ENCODE measurements at places on chromosomes 3 and 15.

GRCh38 chr15:28058082-28058481 lies 41.0 kb downstream of the OCA2 start:
- DNase-seq = no peak

GRCh38 chr3:98603580-98603979 lies 10.2 kb upstream of the CPOX start:
- DNase-seq = no peak

- DNase-seq = no peak
These were observed 35.9 kb downstream of the ADCY5 start for GRCh38 chr3:123412811-123413604.

DNA sequence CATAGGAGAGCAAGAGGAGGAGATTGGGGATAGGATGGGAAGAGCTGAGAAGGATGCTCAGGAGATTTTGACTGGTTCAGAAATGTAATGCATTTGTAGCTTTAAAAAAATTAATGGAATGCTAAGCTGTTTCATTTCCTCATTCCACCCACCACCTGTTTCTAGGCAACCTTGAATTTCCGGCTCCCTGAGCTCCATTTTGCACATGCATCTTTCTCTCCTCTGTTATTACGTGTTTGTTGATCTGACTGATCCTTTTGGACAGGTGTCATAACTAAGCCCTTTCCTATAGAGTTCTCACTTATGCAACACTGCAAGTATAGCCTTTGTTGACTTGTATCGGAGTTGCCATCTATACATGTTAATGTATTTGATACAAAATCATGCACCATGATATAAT lies 4.3 kb downstream of the TMPRSS7 start:
- no peak for DNase-seq

GRCh38 chr3:89533275-89533674 lies 425.9 kb downstream of the EPHA3 start:
- no peak for DNase-seq

DNA sequence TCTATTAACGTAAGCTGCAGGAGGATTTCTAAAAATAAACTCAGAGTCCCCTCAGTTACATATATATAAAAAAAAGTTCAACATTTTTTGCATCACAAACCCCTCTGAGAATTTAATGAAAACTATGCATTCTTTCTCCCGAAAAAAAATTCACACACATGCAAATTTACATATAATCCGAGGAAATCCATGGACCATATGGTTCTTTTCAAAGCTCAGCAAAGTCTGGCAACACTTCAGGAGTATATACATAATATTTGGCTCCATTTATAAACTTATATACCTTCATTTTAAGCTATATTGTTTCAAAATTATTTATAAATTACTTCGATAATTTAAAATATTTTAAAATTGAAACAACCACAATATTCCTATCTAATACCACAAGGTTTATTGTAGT lies 140.7 kb upstream of the PLXND1 start:
- no peak for DNase-seq

DNA sequence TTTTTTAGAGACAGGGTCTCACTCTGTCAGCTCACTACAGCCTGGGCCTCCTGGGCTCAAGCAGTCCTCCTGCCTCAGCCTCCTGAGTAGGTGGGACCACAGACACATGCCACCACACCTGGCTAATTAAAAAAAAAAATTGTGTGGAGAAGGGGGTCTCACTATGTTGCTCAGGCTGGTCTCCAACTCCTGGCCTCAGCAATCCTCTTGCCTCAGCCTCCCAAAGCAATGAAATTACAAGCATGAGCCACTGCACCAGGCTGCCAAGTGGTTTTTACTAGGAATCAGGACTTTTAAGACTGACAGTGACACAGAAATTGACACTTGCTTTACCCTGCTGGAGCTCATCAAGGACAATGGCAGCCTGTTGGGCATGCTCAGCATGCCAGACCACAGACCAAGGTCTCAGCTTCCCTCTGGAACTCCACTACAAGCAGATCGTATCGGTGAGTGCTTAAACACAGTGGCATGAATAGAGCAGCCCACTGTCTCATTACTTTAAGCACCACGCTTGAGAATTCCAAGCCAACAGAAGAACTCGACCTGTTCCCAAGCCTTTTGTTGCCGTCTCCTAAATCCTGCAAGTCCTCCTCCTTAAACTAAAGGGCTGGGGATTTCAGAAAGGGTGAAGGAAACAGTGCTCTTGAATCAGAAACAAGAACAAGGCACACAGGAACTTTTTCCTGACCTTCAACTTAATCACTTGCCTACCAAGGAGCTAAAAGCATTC lies 41.4 kb downstream of the EOMES start:
- DNase-seq = no peak

DNA sequence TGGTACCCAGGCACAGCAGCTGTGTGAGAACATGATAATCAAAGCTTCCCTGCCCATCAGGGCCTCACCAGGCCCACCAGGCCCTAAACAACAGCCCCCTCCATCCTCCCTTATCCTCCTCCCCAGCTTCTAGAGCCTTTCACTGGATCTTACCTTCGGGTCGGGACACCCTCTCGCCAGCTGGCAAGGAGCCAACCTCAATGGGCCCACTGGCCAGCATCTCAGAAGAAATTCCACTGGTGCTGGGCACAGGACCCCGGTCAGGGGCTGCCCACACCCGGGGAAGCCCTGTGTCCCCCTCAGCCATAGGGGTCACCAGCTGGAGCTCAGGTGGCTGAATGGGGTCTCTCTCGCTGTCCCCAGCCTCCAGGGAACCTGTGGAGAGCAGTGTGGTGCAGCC lies 6.8 kb upstream of the QARS1 start:
- no peak for DNase-seq

- DNase-seq = no peak
These were observed 2.9 kb upstream of the RPS17 start for GRCh38 chr15:82543160-82543559.

GRCh38 chr3:50656417-50657195 lies 18.1 kb upstream of the DOCK3 start:
- no peak for DNase-seq

- no peak for DNase-seq
These were observed 18.3 kb downstream of the RAB11A start for GRCh38 chr15:65887565-65887964.

- DNase-seq = no peak
These were observed 14.0 kb downstream of the RCN2 start for GRCh38 chr15:76945494-76946093.

GRCh38 chr15:96345560-96346399 lies 15.3 kb downstream of the NR2F2 start:
- no peak for DNase-seq

GRCh38 chr3:65035246-65035645 lies 347.4 kb upstream of the ADAMTS9 start:
- DNase-seq = no peak

DNA sequence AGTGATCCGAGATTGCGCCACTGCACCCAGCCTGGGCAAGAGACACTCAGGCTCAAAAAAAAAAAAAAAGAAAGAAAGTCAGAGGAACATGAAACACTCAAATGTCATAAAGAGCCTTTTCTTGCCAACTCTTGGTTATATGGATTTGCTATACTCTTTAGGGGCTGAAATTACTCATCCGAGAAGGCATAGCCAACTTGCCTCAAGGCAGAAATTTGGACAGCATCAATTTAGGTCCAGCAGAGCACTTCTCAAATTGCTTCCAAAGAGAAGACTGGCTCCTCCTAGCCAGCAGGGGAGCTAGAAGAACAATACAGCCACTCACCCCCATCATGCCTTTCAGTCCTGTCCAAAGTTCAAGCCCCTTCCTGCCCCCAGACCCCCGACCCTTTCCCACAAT lies 43.8 kb downstream of the OSBPL10 start:
- no peak for DNase-seq

DNA sequence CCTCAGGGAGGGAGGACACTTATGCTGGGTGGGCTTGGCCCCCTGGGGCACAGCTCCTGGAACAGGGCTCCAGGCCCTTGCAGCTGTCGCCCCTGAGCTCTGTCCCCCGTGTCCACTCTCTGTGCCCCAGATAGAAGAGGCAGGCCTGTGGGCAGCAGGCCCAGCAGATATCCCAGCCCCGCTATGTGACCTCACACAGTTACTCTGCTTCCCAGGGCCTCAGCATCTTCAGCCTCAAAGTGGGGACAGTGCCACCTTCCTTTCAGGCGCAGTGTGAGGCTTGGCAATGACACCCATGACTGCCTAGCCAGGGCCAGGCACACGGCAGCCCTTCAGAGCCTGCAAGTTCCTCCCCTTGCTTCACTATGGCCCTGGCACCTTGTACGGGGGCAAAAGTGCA lies 98.4 kb downstream of the IQSEC1 start:
- no peak for DNase-seq

GRCh38 chr3:114221165-114221880 lies 16.1 kb downstream of the ZNF80 start:
- no peak for DNase-seq

DNA sequence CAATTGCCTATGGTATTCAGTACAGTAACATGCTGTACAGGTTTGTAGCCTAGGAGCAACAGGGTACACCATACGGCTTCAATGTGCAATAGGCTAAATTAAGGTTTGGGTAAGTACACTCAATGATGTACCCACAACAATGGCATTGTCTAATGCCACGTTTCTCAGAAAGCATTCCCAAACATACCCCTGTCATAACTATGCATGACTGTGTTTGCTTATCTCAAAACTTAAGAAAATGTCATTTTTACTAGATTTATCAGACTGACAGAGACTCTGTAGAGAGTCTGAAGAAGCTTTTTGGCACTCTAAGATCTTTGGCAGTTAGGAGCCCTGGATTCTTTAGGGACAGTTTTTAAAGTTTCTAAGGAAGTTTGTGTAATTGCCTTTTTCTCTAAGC lies 59.9 kb downstream of the MECOM start:
- DNase-seq = no peak

DNA sequence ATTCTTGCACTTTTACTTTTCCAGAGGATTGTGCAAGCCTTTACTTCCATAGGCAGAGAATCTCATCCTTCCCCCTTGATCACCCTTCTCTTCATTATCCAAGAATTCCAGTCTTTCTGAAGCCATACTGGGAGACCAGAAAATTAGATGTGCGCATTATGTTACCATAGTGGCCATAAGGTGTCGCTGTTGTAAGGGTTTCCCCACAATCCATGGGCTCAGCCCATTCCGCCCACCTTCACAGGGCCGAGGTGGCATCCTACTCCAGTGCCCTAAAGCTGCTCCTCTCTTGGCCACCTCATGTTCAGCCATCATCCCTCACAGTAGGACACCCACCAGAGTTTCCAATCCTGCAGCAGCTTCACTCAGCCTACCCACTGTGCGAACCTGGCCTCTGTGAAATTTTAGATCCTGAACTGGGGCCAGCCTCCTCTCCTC lies 35.0 kb downstream of the CTSH start:
- no peak for DNase-seq

- no peak for DNase-seq
These were observed 7.1 kb downstream of the RAF1 start for GRCh38 chr3:12656850-12657249.

GRCh38 chr3:45958321-45958791 lies 15.1 kb downstream of the CXCR6 start:
- no peak for DNase-seq

DNA sequence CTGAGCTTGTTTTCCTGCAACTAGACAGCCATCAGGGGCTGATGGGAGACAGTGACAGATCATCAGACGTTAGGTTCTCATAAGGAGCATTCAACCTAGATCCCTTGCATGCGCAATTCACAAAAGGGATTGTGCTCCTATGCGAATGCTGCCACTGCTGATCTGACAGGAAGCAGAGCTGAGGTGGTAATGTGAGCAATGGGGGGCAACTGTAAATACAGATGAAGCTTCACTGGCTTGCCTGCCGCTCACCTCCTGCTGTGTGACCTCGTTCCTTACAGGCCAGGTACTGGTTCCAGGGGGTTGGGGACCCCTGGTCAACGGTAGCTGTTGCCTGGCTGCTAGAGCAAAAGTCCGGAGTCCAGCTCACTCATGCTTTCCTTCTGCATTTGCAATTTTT lies 26.4 kb upstream of the KCNAB1 start:
- no peak for DNase-seq

DNA sequence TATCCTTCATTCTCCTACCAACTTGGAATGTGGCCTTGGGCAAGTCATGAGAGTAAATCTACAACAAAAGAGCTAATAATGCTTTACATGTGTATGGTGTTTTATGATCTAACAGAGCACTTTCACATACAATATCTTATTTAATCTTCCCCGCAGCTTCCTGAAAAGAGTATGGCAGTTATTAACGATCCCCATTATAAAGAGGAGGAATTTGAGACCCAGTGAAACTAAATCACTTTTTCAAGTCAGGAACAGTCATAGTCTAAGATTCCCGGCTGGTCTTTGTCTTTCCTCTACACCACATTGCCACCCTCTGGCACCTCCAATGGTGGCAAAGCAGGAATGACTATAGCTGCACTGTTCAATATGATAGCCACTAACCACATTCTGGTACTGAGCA lies 69.7 kb upstream of the CMSS1 start:
- DNase-seq = no peak

DNA sequence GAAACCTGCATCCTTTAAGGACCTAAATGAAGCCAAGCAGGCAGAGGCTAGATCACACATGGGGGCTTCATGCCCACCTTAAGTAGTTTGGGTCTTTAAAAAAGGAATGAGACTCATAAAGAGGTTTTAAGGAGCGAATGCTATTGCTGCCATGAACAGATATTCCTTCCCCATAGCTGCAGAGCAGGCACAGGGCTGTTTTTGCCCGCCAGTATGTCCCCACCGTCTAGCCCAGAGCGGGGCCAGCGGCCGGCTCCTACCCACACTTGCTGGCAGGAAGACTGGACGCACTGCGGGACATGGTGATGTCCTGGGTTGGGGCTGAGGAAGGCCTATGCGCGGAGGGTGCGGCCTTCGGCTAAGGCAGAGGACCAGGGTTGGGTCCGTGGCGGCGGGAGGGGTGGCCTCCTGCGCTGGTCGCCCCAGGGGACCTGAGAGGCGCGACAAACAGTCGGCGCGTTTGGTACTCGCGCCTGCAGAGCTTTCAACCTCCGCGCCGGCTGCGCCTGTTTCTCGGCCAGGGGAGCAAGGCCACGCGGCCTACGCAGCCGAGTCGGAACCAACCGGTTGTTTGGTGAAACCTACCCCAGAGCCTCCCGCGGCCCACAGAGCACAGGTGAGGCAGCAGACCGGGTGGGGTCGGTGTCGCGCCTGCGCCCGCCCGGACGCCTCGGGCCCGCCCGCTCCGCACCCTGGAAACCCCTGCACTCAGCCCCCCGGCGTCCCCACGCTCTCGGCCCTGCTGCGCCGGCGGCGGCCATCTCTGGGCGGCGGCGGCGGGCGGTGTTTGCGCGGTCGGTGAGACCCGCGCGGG lies at the start of gene FAIM:
TSS of gene FAIM (plus strand) at position 450 of the 814 bp plus-strand sequence. CDS start 10,956 bp downstream, outside the sequence.
- no peak for DNase-seq

- DNase-seq = no peak
These were observed 16.8 kb upstream of the KCTD6 start for GRCh38 chr3:58474967-58475578.

DNA sequence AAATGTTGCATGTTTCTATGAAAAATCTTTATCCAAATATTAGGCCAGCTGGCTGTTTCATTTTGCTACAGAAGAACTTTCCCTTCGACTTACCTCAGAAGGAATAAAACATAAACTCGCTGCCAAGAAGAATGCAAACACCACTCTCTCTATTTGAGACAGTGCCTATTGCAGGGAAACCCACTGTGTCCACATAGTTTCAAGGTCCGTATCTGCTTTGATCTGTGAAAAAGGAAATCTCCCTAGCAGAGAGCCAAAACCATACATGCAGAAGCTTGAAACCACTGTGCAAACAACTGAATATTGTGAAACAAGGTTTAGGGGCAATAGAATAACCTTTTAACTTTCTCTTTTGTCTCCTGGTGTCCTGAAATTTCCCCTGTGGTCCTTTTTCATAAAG lies 35.0 kb upstream of the CAPN7 start:
- DNase-seq = no peak

- no peak for DNase-seq
These were observed 116.9 kb downstream of the TP63 start for GRCh38 chr3:189748046-189748445.

All from cortex of kidney (tissue), 1 donor.